Fibroblast of villous mesenchyme (primary cell): ENCODE measurements at places on chromosomes 5 and 9.

- DNase-seq, result no peak
Measured at GRCh38 chr9:126411225-126411947, 84.8 kb downstream of the MVB12B start.

- DNase-seq, result no peak
Measured at GRCh38 chr5:169694091-169694625, 57.1 kb downstream of the DOCK2 start.

- DNase-seq, result peak; percentile 53
Measured at GRCh38 chr5:150022158-150022531, 21.6 kb downstream of the HMGXB3 start.

DNA sequence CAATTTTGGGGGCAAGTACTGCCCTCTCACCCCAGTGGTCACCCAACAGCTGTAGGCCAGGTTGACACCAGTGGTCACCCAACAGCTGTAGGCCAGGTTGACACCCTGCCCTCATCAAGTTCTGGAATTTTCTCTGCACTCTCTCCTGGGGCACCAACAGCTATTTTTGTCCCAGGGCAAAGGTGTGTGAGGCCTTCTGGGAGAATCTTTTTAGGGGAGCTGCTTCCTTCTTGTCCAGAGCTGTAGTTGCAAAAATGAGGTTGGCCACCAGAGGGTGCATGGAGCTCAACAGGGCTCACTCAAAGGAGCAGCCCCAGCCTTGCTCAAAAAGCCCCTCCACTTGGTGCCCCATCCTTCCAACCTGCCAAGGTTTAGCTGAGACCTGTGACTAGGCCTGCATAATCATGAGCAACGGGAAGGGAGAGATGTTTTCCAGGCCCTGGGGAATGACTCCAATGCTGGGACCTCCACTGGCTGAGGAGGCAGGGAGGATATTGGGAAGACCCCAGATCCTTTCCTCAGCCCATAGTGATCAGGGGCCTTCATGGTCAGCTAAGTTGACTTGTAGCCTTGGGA lies 10.6 kb upstream of the P4HA2 start:
- peak; percentile 68 for DNase-seq

DNA sequence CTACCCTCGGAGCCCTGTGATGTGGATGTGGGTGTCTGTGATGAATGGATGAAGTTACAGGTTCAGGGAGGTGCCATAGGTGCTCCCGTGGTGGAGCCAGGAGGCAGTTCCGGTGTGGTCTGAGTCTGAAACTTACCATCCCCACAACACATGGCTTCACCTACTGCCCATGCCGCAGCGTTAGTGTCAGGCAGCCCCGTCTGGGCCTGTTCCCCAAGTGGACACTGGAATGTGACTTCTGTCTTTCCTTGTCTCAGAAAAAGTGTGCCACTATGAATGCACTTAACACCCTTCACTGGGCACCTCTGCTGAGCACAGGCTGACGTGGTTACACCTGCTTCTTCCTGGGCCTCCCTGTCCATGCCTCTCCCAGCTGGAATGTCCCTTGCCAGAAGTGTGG lies 8.6 kb downstream of the ANKRD33B start:
- no peak for DNase-seq

DNA sequence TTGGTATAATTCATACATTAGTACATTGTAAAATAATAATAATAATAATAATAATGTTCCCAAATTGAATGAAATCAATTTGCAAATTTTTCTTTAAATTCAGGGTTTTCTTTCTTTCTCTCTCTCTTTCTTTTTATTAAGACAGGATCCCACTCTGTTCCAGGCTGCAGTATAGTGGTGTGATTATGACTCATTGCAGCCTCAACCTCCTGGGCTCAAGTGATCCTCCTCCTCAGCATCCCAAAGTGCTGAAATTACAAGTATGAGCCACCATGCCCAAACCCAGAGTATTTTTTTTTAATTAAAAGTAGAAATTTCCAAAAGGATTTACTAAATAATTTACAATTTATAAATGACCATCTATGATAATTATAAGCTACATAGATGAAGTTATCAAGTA lies 117.7 kb downstream of the HOMER1 start:
- no peak for DNase-seq

GRCh38 chr9:84807431-84807830 lies 137.9 kb downstream of the NTRK2 start:
- DNase-seq, result no peak

- peak; percentile 21 for DNase-seq
Measured at GRCh38 chr5:137361280-137361679, 137.8 kb downstream of the SPOCK1 start.

GRCh38 chr9:129445794-129446306 lies 175.1 kb downstream of the C9orf50 start:
- DNase-seq, result no peak

GRCh38 chr5:137375741-137376526 lies 123.2 kb downstream of the SPOCK1 start:
- DNase-seq, result no peak

DNA sequence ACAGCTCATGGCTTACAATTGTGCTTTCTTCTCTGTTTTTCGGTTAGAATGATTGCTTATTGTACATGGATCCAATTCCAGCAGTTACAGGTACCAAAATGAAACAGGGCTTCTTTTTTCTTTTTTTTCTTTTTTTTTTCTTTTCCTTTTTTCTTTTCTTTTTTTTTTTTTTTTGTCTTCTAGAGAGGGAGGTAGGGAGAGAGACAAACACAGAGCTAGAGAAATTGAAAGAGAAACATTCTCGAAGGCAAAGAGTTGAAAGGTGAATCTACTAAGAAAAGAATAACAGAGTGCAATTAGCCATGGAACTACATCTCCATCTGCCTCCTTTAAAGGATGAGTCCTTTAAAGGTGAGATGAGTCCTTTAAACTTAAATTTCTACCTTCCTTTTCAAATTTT lies 1.0 kb upstream of the EDIL3 start:
- no peak for DNase-seq

DNA sequence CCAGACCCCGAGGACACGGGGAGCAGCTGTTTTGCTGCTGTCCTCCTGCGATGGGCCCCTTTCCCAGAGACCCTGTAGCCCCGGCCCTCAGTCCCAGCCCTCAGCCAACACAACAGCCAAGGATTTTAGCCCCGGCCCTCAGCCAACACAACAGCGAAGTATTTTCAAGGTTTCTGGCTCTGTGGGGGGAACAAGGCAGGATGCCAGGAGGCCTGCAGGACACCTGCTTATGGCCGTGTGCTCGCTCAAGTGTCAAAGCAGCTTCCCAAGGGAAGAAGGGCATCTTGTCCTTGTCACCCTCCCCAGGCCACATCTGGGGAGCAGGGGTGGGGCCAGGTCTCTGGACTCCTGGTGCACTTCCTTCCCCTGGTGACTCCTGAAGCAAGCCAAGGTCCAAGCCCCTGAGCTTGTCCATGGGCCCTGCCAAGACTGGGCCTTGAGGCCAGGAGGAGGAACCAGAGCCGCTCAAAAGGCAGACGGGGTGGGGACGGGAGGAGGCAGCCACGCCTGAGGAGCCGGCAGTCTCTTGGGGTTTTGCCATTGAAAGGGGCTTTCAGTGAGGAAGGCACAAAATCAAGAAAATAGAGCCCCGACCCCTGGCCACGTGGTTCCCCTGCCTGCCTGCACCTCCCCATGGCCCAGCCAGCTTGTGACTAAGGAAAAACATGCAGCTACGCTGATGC lies 10.8 kb downstream of the KCNT1 start:
- no peak for DNase-seq

DNA sequence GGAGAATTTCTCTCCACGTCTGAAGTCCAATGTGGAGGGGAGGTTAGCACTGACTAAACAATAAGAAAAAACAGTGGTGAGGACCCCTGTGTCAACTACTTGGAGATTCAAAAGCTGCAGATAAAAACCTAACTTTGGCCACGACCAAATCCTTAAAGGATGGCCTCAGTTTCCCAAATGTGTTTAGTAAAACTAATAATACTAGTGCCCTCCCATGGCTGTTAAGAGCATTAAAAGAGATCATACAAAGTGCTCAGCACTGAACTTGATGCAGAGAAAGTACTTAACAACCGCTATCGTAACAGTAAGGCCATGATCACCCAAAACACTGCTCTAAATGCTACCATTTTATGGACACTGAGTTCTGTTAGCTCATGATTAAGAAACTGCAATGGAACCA lies 288.4 kb downstream of the EBF1 start:
- no peak for DNase-seq

GRCh38 chr9:36191290-36191645 lies 547 bp downstream of the CLTA start:
- peak; percentile 48 for DNase-seq

GRCh38 chr5:161165998-161166660 lies 314.1 kb upstream of the ATP10B start:
- no peak for DNase-seq

- DNase-seq, result no peak
Measured at GRCh38 chr9:36293918-36294317, 35.7 kb upstream of the GNE start.

- no peak for DNase-seq
Measured at GRCh38 chr9:5719100-5719926, 90.4 kb downstream of the RIC1 start.

- DNase-seq, result no peak
Measured at GRCh38 chr9:1042466-1042865, 7.7 kb upstream of the DMRT2 start.

DNA sequence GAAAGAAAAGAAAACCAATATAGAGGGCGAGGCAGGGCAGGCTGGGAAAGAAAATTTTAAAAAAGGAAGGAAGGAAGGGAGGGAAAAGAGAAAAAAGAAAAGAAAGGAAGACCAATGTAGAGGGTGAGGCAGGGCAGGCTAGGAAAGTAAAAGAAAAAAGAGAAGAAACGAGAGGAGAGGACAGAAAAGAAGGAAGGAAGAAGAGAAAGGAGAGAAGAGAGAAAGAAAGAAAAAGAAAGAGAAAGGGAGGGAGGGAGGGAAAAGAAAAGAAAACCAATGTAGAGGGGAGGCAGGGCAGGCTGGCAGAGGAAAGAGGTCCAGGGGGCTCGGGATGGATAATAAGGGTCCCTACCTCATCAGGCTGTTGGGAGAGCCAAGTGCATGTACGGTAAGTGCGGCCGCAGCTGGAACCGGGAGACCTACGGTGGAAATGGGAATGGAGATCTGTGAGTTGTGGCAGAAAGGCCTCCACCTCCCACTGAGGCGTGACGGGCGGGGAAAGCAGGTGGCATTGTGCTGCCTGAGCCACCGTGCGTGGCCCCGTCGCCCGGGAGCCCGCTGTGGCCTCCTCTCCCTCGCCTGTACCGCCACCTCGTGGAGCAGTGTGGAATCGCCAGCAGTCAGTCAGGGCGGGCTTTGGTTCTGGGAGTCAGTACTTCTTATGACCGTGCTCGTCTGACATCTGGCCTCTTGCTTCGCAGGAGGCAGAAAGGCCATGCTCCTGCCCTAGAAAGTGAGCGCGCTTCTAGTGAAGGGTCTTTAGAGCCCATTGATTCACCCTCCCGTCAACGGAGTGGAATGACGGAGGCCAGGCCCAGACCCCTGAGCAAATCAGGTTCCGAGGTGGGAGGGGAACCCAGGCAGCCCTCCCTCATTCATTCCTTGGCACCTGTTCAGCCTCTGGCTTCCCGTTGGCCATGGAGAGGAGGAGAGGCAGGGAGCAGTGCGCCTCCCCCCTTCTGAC lies 10.4 kb upstream of the NHP2 start:
- DNase-seq, result peak; percentile 62

DNA sequence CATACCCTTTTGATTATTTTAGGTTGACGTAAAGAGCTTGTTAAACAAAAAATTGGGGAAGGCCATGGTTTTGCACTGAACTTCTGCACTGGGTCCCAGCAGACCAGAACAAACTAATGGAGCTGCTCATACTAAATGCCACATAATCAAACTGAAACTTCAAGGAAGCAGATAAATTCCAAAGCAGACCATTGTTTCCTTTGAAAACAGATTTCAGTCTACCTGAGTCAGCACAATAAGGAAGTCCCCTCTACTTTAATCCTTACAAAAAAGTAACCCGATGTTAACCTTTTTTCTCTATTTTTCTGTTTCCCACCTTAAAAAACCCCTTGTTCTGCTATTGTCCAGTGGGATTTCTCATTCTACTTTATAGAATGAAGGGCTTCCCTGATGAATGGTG lies 39.2 kb downstream of the WDR36 start:
- DNase-seq, result no peak

DNA sequence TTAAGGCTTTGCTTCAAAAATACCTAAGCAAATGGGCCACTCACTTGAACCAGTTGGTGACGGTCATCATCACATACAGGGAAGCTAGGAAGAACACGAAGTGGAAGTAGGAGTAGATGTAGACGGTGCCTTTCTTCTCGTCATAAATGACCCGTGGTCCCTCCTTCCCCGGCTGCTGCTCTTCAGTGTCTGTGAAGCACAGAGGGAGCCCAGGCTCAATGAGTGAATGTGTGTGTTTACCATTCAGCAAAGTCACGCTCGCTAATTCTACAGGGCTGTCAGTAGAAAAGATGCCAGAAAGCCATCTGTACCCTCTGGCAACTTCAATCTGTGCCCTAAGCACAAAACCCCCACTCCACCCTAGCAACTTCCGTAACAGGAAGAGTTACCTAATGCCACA lies 109.8 kb downstream of the SERINC5 start:
- DNase-seq, result no peak

- DNase-seq, result peak; percentile 47
Measured at GRCh38 chr9:127558581-127559246, 53.4 kb upstream of the STXBP1 start.

DNA sequence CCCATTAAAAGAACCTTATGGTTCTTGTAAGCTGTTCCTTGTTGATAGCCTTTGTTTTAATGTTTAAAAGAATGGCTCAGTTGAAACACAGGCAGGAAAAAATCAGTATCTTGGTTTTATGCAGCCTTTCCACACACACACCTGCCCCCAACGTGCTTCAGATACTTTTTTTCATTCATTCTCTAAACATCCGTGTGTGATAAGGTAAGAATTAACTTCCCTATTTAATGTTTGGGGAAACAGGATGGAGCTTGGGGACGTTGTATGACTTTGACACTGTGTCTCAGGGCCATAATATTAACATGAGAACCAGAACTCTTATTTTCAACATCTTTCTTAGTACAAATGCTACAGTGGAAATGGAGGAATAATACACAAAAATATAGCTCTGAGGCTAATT lies 5.8 kb upstream of the ZNF622 start:
- no peak for DNase-seq

DNA sequence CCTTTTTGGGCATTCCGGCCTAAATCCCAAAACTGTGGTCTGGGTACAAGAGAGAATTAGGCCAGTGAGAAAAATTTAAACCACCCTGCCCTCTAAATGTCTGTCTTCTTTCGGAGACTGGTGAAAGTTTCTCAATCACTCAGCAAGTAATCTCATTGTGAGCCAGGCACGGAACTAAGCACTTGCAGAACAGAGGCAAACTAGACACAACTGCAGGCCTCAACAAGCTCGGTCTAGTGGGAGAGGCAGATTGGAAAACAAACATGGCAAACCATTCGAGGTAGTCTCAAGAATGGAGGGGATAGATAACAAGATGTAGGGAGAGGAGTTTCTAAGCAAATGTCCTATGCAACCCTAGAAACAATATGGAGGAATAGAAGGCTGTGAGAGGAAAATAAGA lies 8.9 kb upstream of the C5orf58 start:
- DNase-seq, result no peak
